Right ventricle myocardium inferior (tissue), 1 donor: ENCODE measurements at places on chromosomes 2 and 18. TPM values are rescaled to one million over a fixed set of nuclear protein-coding genes. Genes with fewer than 3 reads are reported as not detected.

The AMER3 gene
- not detected for total RNA-seq

The ANKRD29 gene
- 6.8 TPM for total RNA-seq

The LHCGR gene
- total RNA-seq = 0.11 TPM

The PSD4 gene
- 3.4 TPM for total RNA-seq

The GAD1 gene
- not detected for total RNA-seq

The AOX1 gene
- 7.5 TPM for total RNA-seq

The SLC30A3 gene
- total RNA-seq = 10.1 TPM

The ALPI gene
- not detected for total RNA-seq

The FBXO11 gene
- total RNA-seq = 35.6 TPM

The XDH gene
- not detected for total RNA-seq

The TCF23 gene
- 0.16 TPM for total RNA-seq

The CMPK2 gene
- total RNA-seq = 3.4 TPM

The CTAGE1 gene
- not detected for total RNA-seq

The PJVK gene
- total RNA-seq = 0.70 TPM

The C2orf76 gene
- 6.8 TPM for total RNA-seq

The MYOM1 gene
- 611 TPM for total RNA-seq

The LRATD1 gene
- total RNA-seq = 2.5 TPM

The TTN gene
- total RNA-seq = 3,032 TPM

The THSD7B gene
- 0.27 TPM for total RNA-seq

The DOCK10 gene
- total RNA-seq = 2.3 TPM

The CFLAR gene
- total RNA-seq = 218 TPM

The CRYBA2 gene
- not detected for total RNA-seq

The HOXD1 gene
- not detected for total RNA-seq

The GREB1L gene
- 6.4 TPM for total RNA-seq

The CNDP1 gene
- total RNA-seq = not detected

The NPPC gene
- 16.1 TPM for total RNA-seq

The SRD5A2 gene
- total RNA-seq = not detected

The COL3A1 gene
- 72.7 TPM for total RNA-seq

The CYTIP gene
- total RNA-seq = 1.7 TPM

The ANAPC1 gene
- total RNA-seq = 18.6 TPM

The PAIP2B gene
- total RNA-seq = 64.9 TPM

The OXER1 gene
- total RNA-seq = 0.43 TPM
